ENCODE measurements at places on chromosomes 2 and 18.

DNA sequence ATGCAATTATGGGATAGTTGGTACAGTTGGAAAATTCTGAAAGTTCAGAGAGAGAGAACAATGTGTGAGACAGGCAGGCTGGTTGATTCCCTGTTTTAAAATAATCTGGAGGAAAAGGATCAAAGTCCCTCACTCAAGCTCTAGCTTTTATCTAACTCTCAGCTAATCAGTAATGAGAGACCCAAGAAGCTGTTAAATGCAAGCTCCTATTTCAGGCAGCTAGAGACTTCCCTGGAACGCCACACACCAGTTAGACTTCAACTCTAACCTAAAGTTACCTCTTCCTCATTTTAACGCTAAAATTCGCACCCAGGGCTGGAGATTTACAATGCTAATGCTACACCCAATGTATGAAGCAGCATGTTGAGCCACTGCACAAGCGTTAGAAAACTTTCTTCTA lies 243.1 kb downstream of the EN1 start:
- no peak for DNase-seq

GRCh38 chr2:206614811-206615210 lies 27.5 kb upstream of the FAM237A start:
- no peak for DNase-seq

DNA sequence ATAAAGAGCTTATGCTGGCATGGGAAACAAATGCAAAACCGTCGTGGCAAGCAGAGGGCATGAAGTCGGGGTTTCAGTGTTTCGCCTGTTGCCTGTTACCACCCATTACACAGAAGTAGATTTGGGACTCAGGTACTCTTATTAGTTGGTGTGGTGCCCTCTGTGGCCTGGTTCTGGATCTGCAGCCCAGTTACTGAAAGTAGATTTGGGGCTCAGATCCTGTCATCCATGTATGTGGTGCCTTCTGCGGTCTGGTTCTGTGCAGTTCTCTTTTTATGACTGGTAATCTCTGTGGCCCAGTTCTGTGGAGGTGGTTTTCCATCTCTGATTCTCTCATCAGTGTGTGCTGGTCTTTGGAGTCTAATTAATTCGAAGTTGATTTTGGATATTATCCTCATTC lies 45.2 kb downstream of the ADNP2 start:
- DNase-seq: peak; percentile 36

- DNase-seq: no peak
Observed at GRCh38 chr2:181959508-181959907, 26.1 kb upstream of the PPP1R1C start.

DNA sequence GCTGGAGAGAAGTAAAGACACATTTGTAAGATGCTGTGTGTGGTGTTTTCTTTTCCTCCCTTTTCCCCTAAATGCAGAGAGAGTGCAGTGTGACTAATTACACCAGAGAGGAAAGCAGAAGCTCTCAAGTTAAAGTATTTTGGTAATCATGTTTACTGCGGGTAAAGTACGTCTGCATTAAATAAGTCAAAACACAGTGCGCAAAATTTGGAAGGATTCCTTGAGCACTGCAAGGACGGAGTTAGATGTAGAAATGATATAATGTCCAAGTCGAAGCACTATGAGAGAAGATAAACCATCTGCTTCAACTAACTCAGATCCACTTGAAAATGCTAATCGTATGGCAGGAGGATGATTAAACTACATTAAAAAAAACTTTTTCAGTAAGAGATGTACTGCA lies 766.5 kb downstream of the RNF144A start:
- no peak for DNase-seq

DNA sequence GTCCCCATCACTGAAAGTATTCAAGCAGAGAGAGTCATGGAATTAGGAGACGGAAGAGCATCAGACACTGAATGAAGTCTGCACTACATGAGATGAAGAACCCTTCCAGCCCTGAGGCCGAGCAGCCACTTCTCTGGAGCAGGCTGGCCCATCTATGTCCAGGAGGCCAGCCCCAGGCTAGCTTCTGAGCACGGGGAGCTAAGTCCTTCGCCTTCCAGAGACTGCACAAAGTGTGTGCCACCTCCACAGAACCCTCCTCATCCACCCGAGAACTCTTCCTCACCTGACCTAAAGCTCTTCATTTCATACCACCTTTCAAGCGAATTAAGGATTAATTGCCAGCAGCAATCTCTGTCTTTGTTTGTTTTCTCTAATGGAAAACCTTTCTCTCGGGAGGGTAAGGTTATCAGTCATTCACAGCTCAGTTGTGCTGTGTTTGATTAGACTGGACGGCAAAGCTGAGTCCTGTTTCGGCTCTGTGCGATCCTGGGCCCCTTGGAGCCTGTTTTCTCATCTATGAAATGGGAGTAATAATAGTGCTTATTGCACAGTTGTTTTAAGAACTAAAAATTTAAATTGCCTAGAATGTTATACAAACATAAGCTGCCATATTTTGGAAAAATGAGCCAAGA lies 38.0 kb downstream of the SCTR start:
- no peak for DNase-seq

DNA sequence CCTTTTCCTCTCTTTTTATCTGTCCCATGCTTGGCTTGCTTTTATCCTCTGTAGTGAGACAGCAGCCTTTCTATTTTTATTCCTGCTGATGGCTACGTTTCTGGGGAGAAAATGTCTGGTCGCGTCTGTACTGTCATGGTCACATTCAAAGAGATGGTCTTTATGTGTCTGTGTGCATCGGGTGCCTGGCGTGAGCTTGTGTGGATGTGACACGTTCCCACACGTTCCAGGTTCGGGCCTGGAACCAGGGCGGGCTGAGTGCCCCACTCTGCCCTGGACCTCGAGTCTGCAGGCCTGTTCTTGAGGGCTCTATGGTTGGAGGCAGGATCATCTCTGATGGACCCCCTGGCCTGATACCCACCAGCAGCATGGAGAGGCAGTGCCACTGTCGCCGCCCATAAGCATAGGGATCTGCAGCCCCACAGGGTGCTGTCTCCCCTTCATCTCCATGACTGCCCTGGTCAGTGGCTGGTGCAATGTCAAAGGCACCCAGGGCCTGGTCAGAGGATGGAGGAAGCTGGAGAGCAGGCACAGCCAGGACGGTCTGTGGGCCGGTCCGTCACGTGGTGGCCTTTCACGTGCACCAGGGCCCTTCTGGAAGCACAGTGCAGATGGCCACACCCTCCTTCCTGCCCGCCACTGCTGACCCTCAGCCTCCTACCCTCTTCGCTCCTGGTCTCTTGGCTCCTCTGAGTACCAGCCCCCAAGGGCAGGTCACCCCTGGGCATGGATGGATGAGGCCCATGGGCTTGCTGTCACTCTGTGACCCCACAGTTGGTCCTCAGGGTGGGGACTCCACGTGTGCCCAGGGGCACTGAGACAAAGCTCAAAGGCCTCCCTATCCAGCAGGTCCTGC lies 149.2 kb upstream of the TWIST2 start:
- no peak for DNase-seq

DNA sequence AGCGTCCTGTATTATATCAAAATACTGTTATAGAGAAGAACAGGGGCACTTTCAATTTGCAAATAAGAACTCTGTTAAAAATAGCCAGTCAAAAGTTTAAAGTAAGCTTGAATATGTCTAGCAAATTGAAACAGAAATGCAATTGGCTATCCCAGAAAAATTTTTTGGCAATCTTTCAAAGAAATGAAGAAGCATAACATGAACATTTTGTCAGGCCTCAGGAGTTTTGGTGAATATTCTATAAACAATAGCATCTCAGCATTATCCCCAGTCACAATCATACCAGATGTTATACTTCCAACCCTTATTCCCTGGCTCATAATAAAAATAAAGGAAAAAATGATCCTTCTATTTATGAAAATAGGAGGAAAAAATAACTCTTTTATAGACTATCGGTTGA lies 252.4 kb downstream of the GRB14 start:
- DNase-seq: peak; percentile 50

DNA sequence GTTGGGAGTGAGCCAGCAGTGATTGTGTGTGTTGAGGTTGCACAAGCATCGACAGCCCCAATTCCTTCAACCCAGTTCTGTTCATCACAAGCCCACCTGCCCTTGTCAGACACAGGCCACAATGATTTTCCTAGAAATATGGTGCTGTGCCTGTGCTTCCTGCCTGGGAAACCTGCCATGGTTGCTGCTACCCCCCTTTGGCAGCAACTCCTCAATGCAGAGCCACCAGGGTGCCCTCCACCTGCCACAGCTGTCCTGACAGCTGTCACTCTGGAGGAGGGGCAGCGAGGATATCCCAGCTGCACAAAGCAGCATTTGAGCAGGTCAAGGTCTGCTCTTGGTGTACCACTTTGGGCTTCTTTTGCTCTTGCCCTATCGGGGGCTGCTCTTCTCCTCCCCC lies 27.1 kb downstream of the SMIM21 start:
- DNase-seq: no peak

GRCh38 chr18:22330508-22330907 lies 87.2 kb downstream of the CTAGE1 start:
- no peak for DNase-seq

GRCh38 chr2:100376836-100377235 lies 40.6 kb downstream of the CHST10 start:
- DNase-seq: no peak

- DNase-seq: no peak
Observed at GRCh38 chr18:46320297-46320696, 216.1 kb downstream of the HAUS1 start.
